ENCODE measurements at places on chromosomes 4 and X.

- DNase-seq = peak; percentile 24
Measured at GRCh38 chr4:143558823-143559756, 45.6 kb downstream of the SMARCA5 start.

DNA sequence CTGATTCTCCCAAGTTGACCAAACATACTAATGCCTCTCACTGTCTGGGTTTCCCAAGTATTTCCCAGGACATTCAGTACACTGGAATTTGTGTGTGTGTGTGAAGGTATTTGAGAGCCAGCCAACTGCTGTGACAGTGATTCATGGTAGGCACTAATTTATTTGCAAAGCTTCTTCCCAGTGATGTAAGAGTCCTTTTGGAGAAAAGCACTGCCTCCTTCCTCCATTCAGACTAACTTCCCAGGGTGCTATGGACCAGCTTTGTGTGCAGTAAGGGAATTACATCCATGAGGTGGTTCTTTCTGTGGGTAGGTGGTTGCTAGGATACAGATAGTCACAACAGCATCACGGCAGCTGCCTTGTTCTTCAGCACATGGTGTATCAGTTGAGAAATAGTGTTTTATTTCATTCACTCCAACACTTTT, 8.7 kb downstream of the EGF start:
- peak; percentile 85 for DNase-seq

DNA sequence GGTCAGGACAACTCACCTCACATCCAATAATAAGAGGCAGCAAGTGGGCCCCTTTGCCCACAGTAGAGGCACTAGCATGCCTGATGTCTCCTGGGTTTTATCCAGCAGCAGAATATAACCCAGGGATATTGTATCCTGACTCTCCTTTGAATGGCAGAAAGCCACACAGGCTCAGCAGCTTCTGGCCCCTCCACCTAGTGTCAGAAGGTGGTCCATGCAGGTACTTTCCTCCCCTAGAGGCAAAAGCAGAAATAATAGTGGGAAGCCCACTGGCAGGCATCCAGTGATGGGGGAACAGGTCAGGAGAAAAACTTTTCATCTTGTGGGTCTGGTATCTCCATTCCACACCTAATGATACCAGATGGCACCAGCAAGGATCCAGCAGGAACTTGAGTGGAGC, 75.5 kb upstream of the IRS4 start:
- no peak for DNase-seq

DNA sequence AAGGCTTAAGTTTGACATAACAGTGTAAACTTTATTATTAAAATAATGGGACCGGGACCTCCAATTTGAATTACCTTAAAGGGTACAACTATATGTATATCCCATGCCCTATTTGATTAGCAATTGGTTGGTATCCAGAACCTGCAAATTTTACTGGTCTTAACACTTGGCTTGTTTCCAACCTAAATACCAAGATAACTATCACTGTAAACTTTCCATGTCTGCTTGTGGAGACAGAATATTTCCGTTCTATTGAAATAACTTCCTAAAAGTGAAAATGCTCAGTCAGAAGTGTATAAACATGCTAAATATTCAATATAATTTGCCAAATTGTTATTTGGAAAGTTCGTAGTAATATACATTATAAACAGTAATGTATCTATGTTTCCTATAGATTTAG, 154.0 kb downstream of the TMEM47 start:
- no peak for DNase-seq

DNA sequence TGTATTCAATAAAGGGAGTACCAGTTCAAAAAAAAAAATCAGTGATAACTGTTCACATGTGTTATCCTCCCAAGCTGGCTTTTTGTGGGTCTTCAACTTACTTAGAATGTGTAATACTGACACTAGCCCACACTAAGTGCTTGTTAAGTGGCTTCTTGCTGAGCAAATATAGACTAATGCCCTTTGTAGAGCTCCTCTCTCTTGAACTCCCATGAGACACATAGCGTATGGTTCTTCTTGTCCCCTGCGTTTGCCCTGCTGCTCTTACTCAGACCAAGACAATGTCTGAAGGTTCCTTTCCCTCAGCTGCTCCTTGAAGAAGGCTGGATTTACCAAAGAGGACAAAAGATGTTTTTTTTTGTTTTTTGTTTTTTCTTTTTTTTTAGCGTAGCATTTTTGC, 110.9 kb downstream of the FRAS1 start:
- DNase-seq = no peak

DNA sequence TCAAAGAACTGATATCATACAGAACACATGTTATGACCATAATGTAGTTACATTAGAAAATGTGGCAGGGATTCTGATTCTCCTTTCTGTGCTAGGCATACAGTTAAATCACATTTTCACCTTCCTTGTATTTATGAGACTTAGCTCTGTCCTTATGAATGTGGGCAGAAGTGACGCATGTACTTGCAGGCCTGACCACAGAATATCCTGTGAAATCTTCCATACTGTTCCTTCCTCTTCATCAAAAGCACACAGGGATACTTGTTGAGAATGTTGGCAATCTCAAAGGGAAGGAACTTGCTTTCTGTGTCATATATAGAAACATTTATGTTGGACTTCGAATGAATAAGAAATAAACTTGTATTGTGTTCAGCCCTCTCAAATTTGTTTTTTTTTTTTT, 17.2 kb upstream of the MYOZ2 start:
- no peak for DNase-seq

- DNase-seq = no peak
Measured at GRCh38 chr4:15366721-15367120, 61.1 kb upstream of the C1QTNF7 start.

GRCh38 chr4:76311896-76312331, 5.4 kb downstream of the STBD1 start:
- DNase-seq = no peak

DNA sequence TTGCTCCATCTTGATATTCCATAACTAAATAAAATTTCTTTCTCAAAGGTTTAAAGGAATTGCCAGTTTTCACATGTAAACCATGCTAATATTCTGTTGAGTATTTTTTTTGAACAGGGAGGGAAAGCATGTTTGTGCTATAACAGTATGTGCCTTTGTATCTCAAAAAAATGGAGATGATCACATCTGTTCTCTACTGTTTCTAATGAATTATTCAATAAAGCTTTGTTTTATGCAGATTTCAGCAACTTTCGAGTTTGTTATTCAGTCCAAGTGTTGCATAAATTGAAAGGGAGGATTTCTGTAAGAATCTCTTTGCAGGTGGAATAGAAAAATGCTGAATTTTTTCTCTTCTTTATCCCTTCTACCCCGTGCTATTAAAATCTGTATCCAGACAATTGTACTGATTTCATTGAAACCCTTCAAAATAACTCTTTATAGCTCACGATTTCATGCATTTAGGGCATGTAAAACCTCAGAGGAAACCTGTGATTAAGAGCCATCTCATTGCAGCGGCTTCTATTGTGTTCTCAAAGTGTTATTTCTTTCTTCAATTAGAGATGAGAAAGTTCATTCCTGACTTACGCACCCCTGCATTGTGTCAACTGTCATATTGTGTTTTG, 42.1 kb downstream of the NEIL3 start:
- no peak for DNase-seq

DNA sequence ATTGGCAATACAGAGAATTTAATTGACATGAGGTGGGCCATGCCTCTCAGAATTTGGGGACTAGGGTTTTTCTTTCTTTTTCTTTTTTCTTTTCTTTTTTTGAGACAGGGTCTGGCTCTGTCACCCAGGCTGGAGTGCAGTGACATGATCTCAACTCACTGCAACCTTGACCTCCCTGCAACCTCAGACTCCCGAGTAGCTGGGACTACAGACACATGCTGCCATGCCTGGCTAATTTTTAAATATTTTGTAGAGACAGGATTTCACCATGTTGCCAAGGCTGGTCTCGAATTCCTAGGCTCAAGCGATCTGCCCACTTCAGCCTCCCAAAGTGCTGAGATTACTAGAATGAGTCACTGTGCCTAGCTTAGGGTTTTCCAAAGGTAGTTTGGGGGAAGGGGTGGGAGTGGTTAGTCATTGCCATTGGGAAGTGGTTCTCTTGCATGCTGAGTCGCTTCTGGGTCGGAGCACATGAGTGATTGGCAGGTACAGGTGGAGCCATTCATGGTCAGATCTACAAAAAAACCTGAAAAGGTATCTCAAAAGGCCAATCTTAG, 54.5 kb downstream of the MID2 start:
- DNase-seq = no peak

GRCh38 chr4:41538017-41538733, at the start of gene LIMCH1:
Gene LIMCH1, plus strand, starts transcription at chr4:41538157. Its CDS starts 67,839 bp downstream, at chr4:41605996.
- no peak for DNase-seq

DNA sequence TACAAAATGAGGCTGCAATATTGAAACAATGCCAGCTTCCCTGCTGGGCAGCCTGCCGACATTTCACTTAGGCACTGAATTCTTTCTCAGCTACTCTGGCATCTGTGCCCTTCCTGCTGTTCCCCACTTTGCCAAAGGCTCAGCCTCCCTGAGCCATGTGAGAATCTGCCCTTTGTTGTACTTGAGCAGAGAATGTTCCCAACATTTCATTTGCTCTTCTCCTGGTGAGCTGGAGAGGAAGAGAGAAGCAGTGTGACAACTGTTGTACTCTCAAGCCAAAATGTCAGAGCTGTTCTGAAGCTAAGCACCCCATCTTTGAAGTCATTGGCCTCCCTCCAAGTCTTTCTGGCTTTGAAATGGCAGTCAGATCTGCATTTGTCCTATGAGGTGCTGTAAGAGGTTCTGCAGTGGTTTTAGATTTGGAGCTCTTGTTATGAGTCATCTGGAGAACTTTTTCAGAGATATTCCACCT, 32.5 kb downstream of the LANCL3 start:
- no peak for DNase-seq

DNA sequence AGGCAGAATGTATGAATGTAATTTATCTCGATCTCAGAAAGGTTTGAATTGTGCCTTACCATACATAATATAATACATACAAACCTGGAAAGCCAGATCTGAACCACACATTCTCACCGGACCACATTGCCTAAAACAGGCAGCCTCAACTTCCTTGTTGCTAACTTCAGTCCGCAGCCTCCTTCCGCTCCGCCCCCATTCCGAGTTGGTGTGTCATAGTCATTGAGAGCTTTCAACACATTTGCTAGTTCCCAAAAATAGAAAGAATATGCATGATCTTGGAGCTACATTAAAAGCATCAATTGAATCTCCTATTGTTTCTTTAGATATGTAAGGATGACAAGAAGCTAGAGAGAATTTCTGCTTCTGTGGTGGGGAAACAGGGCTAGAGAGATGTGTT, 127.2 kb downstream of the ARHGEF9 start:
- DNase-seq = peak; percentile 26

DNA sequence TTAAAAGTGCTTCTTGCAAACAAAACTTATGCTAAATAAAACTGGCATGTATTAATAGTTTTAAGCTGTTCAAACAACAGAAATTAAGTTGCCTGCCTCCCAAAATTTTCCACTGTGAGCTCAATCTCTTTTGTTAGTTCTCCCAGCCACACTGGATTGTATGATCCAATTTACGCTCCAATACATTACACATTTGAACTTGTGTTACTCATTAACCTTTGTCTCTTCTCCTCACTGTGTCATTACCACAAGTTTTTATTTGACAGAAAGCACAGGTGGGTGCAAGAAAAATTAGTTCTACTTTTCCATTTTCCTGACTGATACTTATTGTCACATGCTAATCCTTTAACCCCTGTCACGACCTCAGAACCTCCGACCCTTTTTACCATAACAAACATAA, 55.5 kb downstream of the SHISA3 start:
- DNase-seq = no peak

Data from astrocyte of the cerebellum (primary cell).